Activated CD8-positive, alpha-beta memory T cell treated with anti-CD3 and anti-CD28 coated beads for 4 hours (primary cell): ENCODE measurements at places on chromosomes 2 and 18.

- no peak for DNase-seq
These were observed 16.8 kb downstream of the COBLL1 start for GRCh38 chr2:164824872-164825271.

DNA sequence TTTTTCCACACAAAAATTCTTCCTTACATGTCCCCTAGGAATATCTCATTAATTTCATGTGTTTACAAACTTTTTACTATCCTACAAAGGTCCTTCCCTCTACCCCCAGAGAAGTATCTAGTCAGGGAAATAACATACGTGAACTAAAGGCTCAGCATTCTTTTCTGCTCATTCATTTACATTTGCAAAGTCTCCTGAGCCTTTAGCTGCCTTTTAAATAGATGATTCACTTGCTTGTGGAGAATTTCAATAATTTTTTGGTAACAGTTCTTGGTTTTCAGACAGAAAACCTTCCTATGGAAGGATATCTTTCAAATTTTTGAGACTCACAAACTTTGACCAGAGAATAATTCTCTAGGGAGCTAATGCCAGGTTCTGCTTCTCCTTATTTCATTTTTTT, 81.5 kb upstream of the RMDN2 start:
- no peak for DNase-seq

DNA sequence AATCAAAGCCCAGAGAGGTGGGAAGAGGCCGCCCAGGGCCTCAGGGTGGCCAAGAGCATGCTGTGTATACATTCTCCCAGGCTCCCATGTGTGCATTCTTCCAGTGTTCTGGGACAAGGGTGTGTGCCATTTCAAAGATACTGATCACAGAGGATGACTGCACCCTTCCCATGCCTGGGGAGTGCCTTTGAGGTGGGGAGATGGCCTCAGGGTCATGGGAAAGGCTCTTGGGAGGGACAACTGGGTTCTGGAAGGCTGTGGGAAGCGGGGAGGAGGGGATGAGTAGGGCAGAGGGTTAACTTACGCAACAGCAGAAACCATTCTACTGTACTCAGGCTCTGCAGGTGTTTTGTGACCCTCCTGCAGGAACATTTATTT, 40.9 kb downstream of the KLHL29 start:
- DNase-seq = no peak

DNA sequence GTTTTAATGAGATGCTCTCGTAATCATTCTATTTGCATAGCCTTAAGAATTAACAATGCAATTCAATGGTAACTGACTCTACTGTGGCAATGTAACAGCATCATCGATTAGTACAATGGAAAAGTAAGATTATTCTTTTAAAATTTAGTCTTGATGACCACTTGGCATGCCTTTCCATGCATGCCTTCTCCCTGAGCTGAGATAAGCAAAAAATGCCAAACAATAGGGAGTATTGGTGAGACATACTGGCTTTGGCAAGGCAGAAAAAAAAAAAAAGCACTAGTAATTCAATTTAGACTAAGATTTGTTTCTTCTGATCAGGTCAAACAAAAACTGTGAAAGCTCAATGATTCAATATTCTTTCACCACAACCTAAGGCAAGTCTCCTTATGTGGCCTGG, 110.8 kb upstream of the TRIB2 start:
- no peak for DNase-seq

DNA sequence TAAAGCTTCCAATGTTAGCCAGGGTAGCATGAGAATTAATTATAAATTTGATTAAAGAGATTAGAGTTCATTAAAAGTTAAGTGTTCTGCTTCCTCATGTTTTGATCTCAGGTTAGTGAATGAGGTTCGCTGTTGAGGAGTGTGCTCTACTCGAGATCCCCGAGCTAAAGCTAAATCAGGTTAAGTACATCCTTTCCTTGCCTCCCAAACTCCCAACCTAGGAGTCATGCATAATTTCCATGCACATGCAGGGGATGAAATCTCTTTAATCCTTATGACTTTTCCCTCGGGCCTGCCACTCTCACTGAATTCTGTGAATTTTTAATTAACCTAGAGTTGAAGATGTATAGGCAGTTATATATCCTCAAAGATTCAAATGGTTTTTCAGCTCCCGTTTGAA, 156.1 kb upstream of the NCK2 start:
- DNase-seq = no peak

GRCh38 chr2:57177176-57177575, 869.4 kb upstream of the VRK2 start:
- DNase-seq = no peak

- DNase-seq = no peak
These were observed 13.3 kb downstream of the TWIST2 start for GRCh38 chr2:238861013-238861730.

DNA sequence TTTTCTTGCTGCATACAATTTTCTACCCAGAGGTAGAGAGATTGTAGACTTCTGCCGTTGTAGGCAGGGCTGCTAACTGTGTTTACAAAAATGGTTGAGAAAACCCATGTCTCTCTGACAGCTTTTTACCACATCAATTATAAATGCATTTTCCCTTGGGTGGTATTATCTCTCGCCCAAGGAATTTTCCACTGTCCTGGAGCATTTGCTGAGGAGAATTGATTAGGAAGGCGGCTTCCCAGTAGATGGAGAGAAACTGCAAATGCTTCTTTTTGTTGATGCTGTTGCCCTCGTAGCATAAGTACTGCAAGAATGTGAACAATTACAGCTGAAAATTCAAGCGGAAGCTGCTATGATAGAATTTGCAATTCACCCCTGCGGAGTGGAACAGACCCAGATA, 1007.7 kb upstream of the KLHL29 start:
- DNase-seq = no peak
